ENCODE measurements at places on chromosomes 1 and 21.

DNA sequence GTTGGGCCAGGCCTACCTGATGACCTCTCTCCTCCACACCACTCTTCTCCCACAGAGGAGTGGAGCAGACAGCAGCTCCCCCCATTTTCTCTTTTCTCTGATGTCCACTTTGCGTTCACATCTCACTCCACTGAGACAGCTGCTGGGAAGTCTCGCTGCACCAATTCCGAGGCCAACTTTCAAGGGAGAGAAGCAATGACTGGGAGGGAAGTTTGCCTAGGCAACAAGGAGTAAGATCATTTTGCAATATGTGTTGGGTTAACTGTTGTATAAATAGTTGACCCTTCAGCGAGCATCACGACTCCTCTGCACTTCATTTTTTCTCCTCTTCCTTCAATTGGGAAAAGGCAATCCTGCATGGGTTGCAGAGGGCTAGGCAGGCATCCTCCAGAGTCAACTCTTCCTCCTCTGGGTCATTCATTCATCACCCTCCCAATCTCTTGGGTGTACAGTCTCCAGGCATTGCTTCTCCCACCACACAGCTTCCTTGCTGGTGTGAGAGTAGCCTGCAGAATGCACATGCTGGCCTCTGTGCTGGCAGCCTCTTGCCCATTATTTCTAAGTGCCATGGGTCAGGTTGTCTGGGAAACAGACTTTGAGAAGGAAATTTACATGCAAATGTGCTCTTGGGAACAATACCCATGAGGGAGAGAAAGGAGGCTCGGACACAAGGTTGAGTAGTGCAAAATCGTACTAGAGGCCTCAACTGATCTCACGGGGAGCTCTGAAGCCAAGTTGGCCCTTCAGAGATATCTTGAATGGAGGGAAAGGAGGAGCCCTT, 75.8 kb upstream of the BCAR3 start:
- no peak for DNase-seq

- DNase-seq: no peak
Measured at GRCh38 chr1:6935361-6935883, 150.2 kb downstream of the CAMTA1 start.

- no peak for DNase-seq
Measured at GRCh38 chr1:154944401-154945159, 8.1 kb upstream of the PMVK start.

- no peak for DNase-seq
Measured at GRCh38 chr1:9362488-9362887, 69.8 kb downstream of the SPSB1 start.

DNA sequence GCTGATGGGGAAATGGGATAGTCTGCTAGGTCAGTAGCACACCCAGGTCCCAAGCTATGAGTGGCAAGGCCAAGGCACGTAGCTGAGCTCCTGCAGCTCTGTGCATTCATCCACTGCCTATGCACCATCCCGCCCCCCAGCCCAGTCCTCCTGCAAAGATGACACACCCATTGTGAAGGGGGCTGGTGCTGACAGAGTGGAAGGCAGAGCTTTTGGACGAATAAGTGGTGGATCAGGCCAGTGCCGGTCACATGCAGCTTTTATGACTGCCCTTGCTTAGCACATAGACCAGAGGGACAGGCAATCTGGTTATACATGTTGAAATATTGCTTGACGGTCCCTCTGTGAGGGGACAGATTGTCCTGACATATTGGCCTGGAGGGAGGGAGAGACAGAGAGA, 494.3 kb downstream of the PTPRU start:
- no peak for DNase-seq
